Kidney (tissue), 22 donors: ENCODE measurements at places on chromosomes 1 and 21. TPM values are rescaled to one million over a fixed set of nuclear protein-coding genes. Genes with fewer than 3 reads are reported as not detected.

DNA sequence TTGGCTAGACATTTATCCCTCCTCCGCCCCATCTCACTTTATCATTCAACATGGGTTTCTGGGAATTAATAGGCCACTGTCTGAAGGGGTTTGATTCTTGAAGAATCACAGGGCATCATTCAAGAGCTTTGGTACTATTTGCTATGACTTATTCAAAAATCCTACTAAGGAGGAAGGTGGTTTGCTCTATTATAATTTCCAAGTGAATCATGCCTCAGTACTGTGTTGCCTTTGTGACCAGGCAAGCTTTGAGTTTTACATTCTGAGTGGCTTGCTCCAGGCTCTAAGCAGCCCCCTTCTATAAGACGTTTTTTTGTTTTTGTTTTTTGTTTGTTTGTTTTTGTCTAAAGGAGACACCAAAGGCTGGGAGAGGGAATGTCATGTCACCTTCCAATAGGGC, 2.6 kb downstream of the C1orf21 start:
- DNase-seq = no peak
- H3K27me3 ChIP-seq = no peaks in the 10 kb centered on the region
- no peaks in the 10 kb centered on the region for H3K4me1 ChIP-seq
- H3K27ac ChIP-seq = no peak overlapping the region
- H3K4me3 ChIP-seq = no peak overlapping the region

GRCh38 chr1:65114322-65114721, 33.7 kb upstream of the AK4 start:
- H3K4me3 ChIP-seq = no peak overlapping the region
- no peak overlapping the region for H3K27ac ChIP-seq
- H3K4me1 ChIP-seq = no peaks in the 10 kb centered on the region
- DNase-seq = peak; percentile 76

DNA sequence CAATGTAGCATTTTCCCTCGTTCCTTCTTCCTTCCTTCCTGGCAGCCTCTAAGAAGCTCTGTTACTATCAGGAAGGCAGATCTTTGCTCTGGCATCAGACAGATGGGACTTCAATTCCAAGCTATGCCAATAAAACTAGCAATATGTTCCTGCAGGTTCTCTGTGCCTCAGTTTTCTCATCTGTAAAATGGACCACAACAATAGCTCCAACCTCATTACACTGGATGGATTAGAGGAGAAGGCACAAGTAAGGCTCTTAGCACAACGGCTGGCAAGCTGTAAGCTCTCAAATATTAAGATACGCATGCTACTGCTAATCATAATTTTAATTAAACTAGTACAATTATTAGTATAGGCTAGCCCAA, 27.2 kb downstream of the RRAGC start:
- H3K36me3 ChIP-seq = no peaks in the 10 kb centered on the region
- no peaks in the 10 kb centered on the region for H3K4me1 ChIP-seq
- no peak for DNase-seq
- no peak overlapping the region for H3K27ac ChIP-seq

DNA sequence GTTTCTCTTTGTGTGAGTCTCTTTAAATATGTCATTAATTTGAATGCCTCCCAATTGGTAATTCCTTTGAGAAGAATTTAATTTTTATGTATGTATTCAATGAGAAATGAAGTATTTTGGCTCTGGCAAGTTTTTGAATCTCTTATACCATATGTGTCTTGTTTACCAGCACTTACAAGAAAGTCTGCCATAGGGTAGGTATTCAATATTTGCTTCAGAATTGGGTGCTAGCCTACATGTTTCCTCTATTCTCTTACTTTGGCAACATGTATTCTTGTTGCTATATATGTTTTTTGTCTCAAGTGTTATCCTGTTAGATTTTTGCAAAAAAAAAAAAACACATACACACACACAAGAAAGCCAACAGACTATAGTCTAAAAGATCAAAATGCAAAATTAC, 350.5 kb upstream of the PRMT6 start:
- no peaks in the 10 kb centered on the region for H3K27me3 ChIP-seq
- no peak for DNase-seq
- no peaks in the 10 kb centered on the region for H3K4me1 ChIP-seq
- no peak overlapping the region for H3K27ac ChIP-seq

The INKA2 gene
- total RNA-seq = 5.6 TPM

The NKAIN1 gene
- total RNA-seq = 0.19 TPM

DNA sequence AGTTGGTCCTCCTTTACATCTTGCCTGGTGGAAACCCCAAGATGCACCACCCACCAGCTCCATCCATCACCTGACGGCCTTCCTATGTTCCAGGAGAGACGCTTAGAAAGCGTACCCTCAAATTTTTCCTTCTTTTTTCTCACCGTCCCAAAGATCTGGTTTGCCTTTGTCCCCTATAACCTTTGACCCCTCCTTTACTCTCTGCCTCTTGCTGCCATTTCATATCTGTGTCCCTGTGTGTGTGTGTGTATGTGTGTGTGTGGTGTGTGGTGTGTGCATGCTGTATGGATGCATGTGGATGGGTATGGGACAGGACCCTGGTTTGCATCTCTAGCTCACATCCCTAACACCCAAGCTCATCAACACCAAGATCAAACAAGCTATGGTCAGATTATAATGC, 22.2 kb upstream of the IPO9 start:
- no peaks in the 10 kb centered on the region for H3K27me3 ChIP-seq
- peaks cover 4% of the 10 kb centered on the region for H3K36me3 ChIP-seq
- no peak overlapping the region for H3K27ac ChIP-seq
- no peak for DNase-seq

The TTC39A gene
- total RNA-seq = 70.1 TPM

- H3K4me1 ChIP-seq = peaks cover 45% of the 10 kb centered on the region
- DNase-seq = no peak
- H3K36me3 ChIP-seq = no peaks in the 10 kb centered on the region
- H3K27me3 ChIP-seq = no peaks in the 10 kb centered on the region
These were observed 66.0 kb downstream of the BCAR3 start for GRCh38 chr1:93615582-93616150.

The MCOLN3 gene
- total RNA-seq = 3.1 TPM

GRCh38 chr1:205669341-205670149, 10.8 kb downstream of the SLC45A3 start:
- H3K27ac ChIP-seq = no peak overlapping the region
- no peak overlapping the region for H3K4me3 ChIP-seq
- DNase-seq = no peak

The ARHGEF16 gene
- total RNA-seq = 39.3 TPM

DNA sequence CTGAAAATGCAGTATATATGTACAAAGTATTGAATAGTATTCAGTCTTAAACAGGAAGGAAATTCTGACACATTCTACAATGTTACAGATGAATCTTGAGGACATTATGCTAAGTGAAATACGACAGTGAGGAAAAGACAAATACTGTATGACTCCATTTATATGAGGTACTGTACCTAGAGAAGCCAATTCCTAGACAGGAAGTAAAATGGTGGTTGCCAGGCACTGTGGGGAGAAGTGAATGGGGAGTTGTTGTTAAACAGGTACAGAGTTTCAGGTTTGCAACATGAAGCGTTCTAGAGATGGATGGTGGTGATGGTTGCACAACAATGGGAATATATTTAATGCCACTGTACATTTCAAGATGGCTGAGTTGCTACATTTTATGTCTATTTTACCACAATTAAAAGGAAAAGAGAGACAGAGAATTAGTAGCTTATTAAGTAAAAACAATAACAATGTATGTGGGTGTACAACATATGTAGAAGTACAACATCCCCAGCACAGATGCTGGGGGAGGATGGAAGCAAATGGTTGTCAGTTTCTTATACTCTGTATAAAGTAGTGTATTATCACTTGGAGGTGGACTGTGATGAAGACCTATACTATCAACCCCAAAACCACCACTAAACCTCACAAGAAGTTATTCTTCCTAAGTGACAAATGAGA, 3.9 kb upstream of the RAB4A start:
- H3K4me3 ChIP-seq = no peak overlapping the region
- no peaks in the 10 kb centered on the region for H3K4me1 ChIP-seq
- no peak overlapping the region for H3K27ac ChIP-seq
- H3K36me3 ChIP-seq = no peaks in the 10 kb centered on the region
- no peak for DNase-seq

The S100B gene
- 6.9 TPM for total RNA-seq
